ENCODE measurements at places on chromosomes 4 and X. TPM values are rescaled to one million over a fixed set of nuclear protein-coding genes. Genes with fewer than 3 reads are reported as not detected.

Gene PNPLA4
- polyA plus RNA-seq, result 30.1 TPM

Gene F11
- polyA plus RNA-seq, result 2.8 TPM

Gene AMBN
- 1.6 TPM for polyA plus RNA-seq

Gene JCHAIN
- polyA plus RNA-seq, result 0.90 TPM

Gene RCHY1
- 54.9 TPM for polyA plus RNA-seq

Gene ATOH1
- not detected for polyA plus RNA-seq

Gene IL15
- polyA plus RNA-seq, result 2.0 TPM

GRCh38 chr4:182560358-182560757, 317.2 kb downstream of the TENM3 start:
- DNase-seq, result no peak

DNA sequence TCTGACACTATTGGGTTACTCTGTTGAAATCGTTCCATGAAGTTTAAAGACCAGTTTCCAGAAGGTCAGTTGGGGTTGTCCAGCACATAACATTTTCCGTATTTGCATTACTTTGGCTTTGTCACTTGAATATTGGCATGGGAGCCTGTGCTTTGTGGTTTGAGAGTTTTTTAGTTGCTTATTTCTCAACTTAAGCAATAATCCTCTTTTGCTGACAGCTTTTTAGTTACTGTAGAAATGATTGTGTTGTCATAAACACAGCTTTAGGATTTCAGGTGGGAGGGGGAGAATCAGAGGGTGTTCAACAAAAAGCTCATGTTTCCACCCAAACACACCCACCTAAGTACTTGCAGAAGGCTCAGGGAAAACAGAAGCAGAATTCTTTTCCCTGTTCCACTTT, 210.7 kb upstream of the TLL1 start:
- DNase-seq, result no peak

GRCh38 chr4:156939139-156939538, 32.5 kb downstream of the PDGFC start:
- no peak for DNase-seq

- DNase-seq, result no peak
Measured at GRCh38 chr4:7788694-7789425, 150.8 kb downstream of the AFAP1 start.

DNA sequence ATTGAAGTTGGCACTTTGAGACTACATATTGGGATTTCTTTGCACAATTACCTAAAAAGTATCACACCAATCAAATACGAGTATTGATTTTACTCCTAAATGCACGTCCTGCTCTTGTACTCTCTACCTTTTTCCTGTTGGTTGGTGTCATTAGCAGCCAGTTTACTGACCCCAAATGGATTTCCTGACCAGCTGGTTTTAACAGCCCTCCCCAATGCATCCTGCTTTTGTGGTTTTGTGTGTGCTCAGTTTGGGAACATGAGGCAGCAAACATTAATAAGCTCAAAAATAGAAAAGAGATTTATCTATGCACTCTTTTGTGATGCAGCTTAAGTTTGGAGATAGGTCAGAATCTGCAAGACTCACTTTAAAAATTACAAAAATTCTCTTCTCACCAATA, 230.3 kb downstream of the MAPK10 start:
- no peak for DNase-seq

GRCh38 chrX:9829308-9830267, 43.4 kb downstream of the SHROOM2 start:
- DNase-seq, result no peak

DNA sequence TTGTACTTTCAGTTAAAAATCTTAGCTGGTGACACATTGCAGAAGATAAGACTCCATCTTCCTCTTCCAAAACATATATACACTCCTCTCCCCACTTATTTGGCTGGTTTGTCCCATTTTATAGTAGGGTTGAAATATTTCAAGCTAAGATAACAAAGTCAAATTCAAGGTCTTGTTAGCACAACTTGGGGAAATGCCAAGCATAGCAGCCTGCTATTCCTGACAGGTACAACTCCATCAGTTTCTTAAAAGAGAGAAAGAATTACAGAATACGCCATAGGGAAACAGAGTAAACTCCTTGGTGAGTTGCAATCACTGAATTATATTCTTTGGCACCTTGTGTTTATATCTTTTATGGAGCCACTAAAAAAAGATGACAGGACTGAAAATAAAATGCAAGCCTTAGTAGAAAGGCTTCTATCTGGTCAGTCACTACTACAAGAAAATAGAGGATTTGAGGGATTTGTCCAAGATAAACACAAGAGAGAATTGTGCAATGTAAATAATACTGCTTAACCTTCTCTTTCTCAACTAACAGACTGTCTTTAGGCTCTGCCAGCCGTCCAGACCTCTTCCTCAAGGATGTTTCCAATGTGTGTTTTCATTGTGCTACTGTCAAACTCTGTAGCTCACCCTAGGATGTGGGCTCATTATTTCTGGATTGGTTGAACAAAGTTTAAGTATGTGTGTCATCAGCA, 170.3 kb downstream of the VEGFC start:
- DNase-seq, result no peak

DNA sequence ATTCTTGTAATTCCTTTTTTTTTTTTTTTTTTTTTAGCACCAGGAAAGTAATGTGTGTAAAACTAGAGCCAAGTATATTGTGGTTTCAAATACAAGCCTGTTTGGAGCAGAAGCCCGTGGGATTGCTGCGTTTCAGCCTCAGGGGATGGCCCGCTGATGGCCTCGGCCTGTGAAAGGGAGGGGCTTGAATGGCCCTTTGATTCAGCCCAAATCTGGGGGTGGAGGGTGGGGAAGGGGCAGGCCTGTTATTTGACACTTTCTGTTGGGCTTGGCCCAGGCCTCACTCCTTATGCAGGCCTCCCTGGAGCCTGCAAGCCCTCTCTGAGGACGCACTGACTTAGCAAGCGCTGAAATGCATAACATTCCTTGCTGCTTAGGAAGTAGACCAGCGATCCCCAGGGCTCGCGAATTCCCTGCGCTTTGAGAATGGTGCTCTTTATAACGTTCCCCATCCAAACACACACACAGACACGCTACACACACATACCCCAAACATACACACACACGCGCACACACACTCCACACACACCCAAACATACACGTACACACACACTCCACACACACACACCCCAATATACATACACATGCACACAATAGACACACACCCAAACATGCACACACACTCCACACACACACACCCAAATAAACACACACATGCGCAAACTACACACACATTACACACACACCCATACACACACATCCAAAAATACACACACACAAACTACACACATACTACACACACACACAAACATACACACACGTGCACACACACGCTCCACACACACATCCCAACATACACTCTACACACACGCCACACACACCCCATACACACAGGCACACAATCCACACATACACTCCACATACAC, 29.6 kb downstream of the TLR10 start:
- peak; percentile 90 for DNase-seq

- no peak for DNase-seq
Measured at GRCh38 chr4:57098941-57099340, 11.2 kb downstream of the IGFBP7 start.

- no peak for DNase-seq
Measured at GRCh38 chrX:29662101-29662500, 553.3 kb upstream of the MAGEB2 start.

DNA sequence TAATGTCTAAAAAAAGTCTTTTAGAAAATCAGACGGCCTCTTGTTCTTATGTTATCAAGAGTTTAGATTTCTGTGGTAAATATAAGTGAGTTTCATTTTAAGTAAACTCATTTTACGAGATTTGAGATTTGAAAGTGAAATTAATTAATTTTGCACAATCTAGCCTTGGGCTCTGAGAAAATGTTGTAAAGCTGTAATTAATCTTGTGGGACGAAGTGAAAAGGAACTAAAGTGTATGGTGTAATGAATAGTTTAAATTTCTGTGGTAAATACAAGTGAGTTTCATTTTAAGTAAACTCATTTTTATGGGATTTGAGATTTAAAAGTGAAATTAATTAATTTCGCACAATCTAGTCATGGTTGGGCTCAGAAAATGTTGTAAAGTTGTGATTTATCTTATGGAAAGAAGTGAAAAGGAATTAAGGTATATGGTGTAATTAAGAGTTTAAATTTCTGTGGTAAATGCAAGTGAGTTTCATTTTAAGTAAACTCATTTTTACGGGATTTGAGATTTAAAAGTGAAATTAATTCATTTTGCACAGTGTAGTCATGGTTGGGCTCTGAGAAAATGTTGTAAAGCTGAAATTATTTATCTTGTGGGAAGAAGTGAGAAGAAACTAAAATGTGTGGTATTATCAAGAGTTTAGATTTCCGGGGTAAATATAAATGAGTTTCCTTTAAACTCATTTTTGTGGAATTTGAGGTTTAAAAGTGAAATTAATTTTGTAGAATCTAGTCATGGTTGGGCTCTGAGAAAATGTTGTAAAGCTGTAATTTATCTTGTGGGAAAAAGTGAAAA, 1.6 kb downstream of the SCML1 start:
- no peak for DNase-seq

Data from right renal pelvis (tissue), 4 donors.